Fibroblast of skin of right biceps (primary cell): ENCODE measurements at places on chromosomes 3 and 15.

DNA sequence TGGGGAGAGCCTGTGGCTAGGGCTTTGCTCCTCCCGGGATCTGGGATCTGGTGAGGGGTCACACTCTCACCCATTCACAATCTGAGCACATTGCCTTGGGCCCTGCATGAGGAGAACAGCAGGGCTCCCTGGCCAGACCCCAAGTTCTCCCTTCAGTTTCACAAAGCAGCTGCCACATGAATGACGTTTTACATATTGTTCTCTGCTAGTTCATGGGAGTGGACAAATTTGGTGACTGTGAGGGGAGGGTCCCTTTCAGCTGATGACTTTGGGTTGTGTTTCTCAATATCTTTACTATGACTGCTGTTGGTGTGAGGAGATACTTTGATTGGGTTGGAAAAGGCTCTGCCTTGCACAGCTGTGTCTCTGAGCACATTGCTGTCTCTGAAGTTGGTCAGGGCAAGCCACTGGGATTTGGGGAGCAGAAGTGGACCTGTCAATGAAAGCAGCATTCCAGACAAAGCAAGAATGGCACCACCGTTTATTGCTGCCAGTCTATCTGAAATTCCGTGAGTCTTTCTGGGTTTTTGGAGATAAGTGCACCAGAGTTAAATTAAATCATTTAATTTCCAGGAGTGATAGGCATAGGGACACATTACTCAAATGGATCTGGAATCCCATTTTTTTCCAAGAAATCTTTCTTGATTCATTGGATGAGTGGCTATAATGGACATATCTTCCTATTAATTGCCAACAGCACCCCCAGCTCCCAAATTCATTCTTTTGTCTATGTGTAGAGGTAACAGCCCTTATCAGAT, 10.3 kb downstream of the TIMP4 start:
- DNase-seq = no peak

GRCh38 chr3:28232659-28233058, 8.8 kb upstream of the CMC1 start:
- DNase-seq = no peak

DNA sequence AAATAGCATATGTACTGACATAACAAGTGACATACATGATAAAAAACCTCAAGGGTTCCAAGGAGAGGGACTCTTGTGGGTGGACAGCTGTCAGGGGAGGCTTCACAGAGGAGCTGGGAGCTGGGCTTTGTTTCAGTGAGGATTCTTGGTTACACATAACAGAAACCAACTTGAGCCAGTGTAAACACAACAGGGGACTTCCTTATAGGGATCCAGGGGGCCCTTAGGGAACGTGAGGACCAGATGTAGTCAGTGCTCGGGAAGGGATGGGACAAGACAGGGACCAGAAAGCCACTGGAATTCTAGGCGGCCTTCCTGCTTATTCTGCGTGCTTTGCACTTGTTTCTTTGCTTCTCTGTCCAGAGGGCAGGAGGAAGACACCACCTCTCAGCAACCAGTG, 34.9 kb downstream of the SNAPC5 start:
- DNase-seq = no peak

DNA sequence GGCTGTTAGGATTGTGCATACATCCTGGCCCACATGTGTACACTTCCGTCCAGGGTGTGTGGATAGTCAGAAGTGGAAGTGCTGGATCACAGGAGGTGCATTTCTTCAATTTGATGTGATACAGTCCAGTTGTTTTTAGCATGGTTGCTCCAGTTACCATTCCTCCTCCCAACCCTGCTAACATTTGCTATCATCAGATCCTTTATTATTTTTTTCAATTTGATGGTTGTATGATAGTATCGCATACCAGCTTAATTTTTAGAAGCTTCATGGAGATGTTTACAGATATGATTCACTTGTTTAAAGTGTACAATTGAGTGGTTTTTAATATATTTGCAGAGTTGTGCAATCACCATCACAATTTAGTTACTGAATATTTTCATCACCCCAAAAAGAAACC, 202.7 kb downstream of the ITPR1 start:
- DNase-seq = no peak

DNA sequence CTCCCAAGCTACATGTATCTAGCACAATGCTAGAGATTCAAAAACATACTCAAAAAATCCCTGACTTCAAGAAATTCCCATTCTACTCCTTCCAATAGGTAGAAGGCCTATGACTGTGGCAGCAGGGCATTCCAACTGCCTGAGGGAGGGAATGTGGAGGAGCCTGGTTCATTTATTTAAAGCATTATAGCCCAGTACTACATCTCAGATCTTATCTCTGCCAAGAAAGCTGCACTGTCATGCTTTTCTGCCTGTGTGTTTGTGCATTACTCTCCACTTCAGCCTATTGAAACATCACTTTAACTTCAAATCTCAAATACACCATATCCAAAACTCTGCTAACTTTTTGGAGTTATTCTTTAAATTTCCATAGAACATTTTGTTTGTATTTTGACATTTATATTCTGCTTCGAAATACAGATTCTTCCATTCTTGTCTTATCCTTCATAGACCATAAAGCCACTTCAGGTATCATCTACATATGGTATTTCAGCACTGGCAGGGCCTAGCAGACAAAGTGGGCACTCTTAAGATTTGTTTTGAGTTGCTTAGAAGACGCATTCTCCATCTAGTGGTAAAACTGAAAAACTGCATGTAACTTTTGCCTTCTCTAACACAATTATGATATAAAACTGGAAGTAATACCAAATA, 59.1 kb upstream of the NEDD4 start:
- DNase-seq = peak; percentile 58

DNA sequence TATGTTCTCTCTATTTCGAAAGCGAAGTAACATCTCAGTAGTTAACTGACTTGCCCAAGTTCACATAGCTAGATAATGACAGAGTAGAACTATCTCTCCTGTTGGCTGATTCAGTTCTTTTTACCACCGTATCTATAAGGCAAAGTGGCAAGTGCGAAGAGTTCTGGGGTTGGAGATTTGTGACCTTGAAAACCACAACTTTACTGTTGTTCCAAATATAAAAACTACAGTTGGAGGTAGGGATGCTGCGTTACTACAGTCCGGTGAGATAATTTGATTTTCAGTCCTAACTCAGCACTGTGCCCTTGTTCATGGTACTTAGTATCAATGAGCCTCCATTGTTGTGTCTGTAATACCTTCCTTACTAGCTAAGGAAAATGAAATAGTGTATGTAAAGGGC, 71.2 kb upstream of the GOLGA8B start:
- no peak for DNase-seq

DNA sequence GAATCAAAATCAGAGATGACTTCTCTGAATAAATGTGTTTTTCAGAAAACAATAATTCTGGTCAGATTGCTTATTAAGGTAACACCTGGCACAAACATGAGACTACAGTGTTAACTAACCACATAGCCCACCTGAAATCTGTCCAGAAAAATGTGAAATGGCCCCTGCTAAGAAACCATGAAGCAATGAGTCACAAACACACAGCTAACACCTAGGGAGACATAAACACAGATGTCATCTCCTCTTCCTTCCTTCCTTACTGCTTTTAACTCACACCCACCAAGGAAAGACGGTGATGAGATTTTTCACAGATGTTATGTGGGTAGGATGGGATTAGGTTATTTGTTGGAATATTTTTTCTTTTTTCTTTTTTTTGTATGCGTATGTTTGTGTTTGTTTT, 315.0 kb upstream of the STAC start:
- no peak for DNase-seq

- DNase-seq = peak; percentile 64
Measured at GRCh38 chr15:61090386-61091288, 138.5 kb downstream of the RORA start.

- peak; percentile 41 for DNase-seq
Measured at GRCh38 chr15:38127306-38127771, 125.3 kb upstream of the SPRED1 start.

DNA sequence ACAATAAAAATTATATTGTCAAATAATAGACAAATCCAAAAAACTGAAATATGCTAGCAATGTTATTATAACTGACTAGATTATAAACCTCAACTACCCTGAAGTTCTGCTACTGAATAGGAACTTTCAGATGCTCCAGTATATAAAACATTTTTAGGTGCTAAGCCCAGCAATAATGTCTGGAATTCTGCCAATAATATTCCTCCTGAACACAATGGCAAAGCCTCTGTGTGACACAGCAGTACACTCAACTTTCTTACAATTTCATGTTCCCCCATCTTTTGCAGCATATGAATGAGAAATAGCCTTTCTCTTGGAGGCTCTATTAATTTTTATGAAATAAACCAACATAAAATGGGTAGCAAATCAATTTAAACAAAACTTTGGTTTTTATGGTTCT, 29.5 kb downstream of the ATOSA start:
- no peak for DNase-seq

- peak; percentile 19 for DNase-seq
Measured at GRCh38 chr3:187810021-187810446, 64.8 kb upstream of the BCL6 start.

- peak; percentile 34 for DNase-seq
Measured at GRCh38 chr3:100370756-100371155, 30.1 kb downstream of the TOMM70 start.

- peak; percentile 92 for DNase-seq
Measured at GRCh38 chr3:115804713-115805119, 181.4 kb downstream of the GAP43 start.

DNA sequence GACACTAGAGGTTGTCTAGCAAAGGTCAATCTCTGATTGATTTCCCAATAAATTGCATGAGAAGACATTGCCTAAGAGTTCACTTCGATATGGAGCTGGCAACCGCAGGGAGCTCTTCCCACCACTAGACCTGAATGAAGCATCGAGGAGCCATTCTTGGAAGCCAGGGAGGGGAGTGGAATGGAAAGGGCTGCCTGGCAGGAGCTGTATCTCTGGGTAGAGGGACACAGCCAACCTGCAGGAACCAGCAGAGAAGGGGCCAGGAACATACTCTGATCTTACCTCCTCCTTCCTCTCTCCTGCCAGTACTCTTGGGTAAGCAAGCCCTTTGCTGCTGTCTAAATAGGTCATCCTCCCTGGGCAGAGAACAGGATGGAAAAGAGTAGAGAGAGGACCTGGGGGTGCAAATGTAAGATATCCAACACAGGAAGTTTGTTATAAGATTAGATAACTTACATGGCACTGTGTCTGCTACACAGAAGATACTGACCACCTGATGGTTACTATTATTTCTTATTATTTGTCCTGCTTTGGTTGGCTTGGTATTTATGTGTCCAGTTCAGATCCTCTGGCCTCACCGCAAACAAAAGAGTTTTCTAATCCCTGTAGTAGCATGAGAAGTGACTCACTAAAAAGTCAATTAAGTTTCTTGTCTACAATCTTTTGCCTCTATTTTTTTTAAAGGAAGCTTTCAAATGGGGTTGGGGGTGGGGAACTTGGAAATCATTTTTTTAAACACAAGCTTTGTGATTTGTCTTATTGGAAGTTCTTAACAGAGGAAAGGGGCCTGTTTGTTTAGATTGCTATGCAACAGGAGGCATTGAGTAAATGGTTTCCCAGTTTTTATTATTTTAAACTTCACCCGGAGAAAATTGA, 156.7 kb upstream of the TSC22D2 start:
- peak; percentile 73 for DNase-seq

- DNase-seq = peak; percentile 26
Measured at GRCh38 chr3:32076566-32076965, 29.9 kb upstream of the GPD1L start.

- peak; percentile 9 for DNase-seq
Measured at GRCh38 chr3:114274929-114275328, 18.9 kb upstream of the TIGIT start.

DNA sequence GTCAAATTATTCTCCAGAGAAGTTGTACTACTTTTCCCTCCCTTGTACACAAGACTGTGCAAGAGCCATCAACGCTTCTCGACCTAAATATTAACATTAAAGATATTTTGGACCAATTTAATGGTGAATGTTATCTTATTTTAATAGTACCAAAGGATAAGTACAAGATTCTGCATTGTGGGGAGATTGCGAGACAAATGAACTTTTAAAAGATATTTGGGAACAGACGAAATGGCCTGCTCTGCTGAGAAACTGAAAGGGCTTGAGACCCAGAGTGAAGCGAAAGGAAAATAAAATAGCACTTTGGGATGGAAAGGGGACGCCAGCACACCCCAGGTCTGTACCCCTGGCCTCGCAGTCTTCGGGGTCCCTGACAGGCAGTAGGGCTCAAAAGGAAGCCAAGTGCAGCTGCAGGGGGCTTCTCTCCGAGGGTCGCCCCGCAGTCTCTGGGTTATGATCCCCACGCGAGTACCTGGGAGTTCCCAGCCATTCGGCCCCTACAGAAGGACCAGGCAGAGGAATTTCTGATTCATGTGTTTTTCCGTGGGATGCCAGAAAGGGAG, 97.6 kb upstream of the VGLL3 start:
- DNase-seq = no peak

- no peak for DNase-seq
Measured at GRCh38 chr3:171678971-171679492, 131.3 kb downstream of the PLD1 start.

- no peak for DNase-seq
Measured at GRCh38 chr15:89652131-89652530, 3.1 kb downstream of the KIF7 start.

DNA sequence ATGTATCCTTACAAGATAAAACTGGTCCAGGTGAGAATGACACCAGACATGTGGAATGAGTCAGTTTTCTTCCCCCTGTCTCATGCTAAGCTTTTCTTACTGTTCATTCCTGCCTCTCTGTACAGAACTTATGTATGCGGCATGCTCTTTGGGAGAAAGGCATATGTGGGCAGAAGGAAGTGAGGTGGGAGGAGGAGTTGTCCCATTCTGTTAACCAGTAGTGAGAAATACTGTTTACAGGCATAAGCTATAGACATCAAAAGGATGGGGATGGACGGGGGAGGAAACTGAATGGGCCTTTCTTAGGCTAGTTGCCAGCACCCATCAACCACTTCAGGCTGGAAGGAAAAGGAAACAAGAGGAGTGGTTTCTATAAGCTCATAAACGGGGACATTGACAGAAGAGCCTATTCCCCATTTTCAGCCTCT, 143.6 kb upstream of the BHLHE40 start:
- DNase-seq = no peak

- no peak for DNase-seq
Measured at GRCh38 chr3:5192571-5193365, 5.3 kb downstream of the EDEM1 start.

- DNase-seq = no peak
Measured at GRCh38 chr3:65762235-65762580, 276.5 kb downstream of the MAGI1 start.

GRCh38 chr3:115667738-115668065, 44.4 kb downstream of the GAP43 start:
- no peak for DNase-seq

GRCh38 chr3:56837196-56837955, 35.6 kb upstream of the ARHGEF3 start:
- no peak for DNase-seq

DNA sequence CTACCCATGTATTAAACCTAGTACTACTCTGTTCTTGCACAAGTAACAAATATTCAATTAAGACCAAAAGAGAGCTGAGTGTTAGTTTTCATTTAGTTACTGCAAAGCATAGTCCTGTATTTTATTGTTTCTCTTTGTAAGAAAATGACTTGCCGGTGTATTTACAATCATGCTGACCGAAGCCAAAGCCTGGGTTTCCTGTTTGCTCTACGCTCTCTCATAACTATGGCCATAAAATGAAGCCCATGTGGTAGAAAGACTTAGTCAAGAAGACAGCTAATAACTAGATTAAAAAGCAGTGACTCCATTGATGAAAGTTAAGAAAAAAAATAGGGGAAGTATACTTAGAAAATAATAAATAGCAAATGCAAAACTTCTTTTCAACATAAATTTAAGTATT, 479.9 kb downstream of the CNTN4 start:
- DNase-seq = no peak
